ENCODE measurements at places on chromosomes 2 and 18. TPM values are rescaled to one million over a fixed set of nuclear protein-coding genes. Genes with fewer than 3 reads are reported as not detected.

The METTL21A gene
- 32.6 TPM for total RNA-seq

The CNTNAP5 gene
- total RNA-seq: 8.9 TPM

The WIPF1 gene
- 17.3 TPM for total RNA-seq

The KLF7 gene
- total RNA-seq: 26.6 TPM

The ATIC gene
- 148 TPM for total RNA-seq

The STARD6 gene
- not detected for total RNA-seq

The ELOA2 gene
- not detected for total RNA-seq

The NEURL3 gene
- 0.78 TPM for total RNA-seq

The ACTR2 gene
- total RNA-seq: 193 TPM

The ZNF532 gene
- 184 TPM for total RNA-seq

The PSMA8 gene
- 0.29 TPM for total RNA-seq
